ENCODE measurements at places on chromosomes 11 and 22.

- no peak overlapping the region for H3K27ac ChIP-seq
- no peak overlapping the region for H3K4me3 ChIP-seq
- peaks cover 19% of the 10 kb centered on the region for H3K36me3 ChIP-seq
These were observed 595.0 kb downstream of the TBC1D22A start for GRCh38 chr22:47357493-47357892.

DNA sequence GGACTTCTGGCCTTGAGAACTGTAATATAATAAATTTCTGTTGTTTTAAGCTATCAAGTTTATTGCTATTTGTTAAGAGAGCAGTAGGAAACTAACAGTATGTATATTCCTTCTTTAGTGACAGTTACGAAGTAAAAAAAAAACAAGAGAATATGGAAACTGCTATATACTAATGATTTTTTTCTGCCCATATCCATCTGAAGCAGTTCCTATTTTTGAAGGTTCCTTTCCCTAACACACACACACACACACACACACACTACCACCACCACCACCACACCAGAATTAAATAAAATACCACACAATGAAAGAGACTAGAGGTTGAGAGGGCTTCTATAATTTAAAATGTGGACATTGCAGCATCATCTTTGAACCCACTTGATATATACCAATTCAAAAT, 44.4 kb upstream of the CARD18 start:
- no peaks in the 10 kb centered on the region for H3K4me1 ChIP-seq
- H3K36me3 ChIP-seq: no peaks in the 10 kb centered on the region
- H3K4me3 ChIP-seq: no peak overlapping the region
- H3K27ac ChIP-seq: no peak overlapping the region
- no peak for DNase-seq

DNA sequence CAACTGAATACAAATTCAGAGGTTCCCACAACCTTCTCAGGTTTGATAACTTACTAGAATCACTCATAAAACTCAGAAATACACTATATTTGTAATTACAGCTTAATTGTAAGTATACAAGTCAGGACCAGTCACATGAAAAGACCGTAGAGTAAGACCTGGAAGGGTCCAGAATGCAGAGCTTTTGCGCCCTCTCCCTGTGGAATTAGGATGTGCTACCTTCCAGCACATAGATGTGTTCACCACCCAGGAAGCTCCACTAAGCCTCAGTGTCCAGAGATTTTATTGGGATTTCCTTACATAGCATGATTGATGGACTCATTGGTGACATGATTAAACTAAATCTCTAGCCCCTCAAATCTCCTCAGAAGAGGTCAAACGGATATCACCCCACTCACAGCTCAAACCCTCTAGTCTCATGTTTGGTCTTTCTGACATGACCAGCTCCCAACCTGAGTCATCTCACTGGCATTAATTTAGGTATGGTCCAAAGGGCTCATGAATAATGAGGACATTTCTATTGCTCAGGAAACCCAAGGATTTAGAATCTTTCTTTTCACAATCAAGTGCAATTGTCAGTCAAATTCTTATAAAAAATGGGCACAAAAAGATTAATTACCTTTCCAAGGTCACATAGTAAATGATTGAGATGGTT, 77.2 kb upstream of the UBASH3B start:
- no peak overlapping the region for H3K27ac ChIP-seq
- peaks cover 10% of the 10 kb centered on the region for H3K4me1 ChIP-seq
- H3K36me3 ChIP-seq: peaks cover 10% of the 10 kb centered on the region

DNA sequence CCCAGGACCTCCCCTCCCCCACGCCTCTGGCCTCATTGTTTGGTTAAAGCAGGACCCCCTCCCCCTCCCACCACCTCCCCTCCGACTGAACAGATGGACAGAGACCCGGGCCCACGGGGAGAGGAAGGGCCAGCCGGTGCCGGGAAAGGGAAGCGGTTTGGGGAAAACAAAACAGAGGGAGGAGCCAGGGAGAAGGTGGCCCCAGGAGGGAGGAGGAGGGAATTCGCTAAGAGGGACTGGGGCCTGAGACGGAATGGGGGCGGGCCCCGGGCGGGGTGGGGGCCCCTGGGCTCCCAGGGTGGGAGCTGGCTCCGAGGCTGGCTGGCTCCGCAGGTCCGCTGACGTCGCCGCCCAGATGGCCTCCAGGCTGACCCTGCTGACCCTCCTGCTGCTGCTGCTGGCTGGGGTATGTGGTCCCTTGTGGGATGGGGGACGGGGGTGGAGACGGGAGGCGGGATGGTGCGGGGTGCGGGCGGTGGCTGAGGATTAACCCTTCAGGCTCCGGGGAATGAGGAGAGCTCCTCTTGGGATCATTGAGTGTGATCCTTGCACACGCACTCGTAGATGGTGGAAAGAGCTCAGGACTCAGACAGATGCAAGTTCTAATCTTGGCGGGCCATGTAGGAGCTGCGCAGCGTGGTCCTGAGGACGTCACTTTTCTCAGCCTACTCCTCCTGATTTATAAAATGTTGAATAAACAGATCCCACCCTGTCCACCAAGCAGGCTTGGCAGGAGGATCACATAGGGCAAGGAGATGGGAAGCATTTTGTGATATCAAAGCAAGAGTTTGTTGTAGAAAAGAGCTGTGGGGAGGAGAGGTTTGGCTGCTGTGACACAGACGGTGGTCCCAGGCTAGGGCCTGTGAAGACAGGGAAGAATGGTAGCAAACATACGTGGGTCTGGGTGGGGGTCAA, 688 bp downstream of the SERPING1 start:
- H3K4me3 ChIP-seq: peak overlapping the region; percentile 70
- peaks cover 35% of the 10 kb centered on the region for H3K4me1 ChIP-seq
- no peaks in the 10 kb centered on the region for H3K27me3 ChIP-seq
- DNase-seq: peak; percentile 89

DNA sequence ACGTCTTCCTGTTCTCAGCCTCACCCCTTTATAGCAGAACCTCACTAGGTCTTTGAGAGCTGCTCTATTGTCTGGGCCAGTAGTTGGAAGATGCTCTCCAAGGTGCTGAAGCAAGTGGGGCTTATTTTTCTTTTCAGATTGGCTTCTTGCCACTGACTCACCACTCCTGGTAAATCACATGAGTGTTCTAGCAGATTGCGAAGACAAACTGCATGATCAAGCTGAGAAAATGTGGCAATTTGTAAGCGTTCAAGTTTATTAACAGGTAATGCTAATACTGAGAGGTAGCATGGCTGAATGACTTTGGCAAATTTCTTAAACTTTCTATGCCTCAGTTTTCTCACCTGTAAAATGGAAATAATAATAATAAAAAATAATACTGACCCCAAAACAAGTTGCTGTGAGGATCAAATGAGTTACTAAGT, 59.2 kb downstream of the CACNG2 start:
- peaks cover 4% of the 10 kb centered on the region for H3K27me3 ChIP-seq
- no peak overlapping the region for H3K27ac ChIP-seq
- H3K36me3 ChIP-seq: no peaks in the 10 kb centered on the region
- no peak overlapping the region for H3K4me3 ChIP-seq

Measured in WTC11 (cell line).